ENCODE measurements at places on chromosomes 6 and 20. TPM values are rescaled to one million over a fixed set of nuclear protein-coding genes. Genes with fewer than 3 reads are reported as not detected.

- no peak for DNase-seq
Measured at GRCh38 chr6:143528164-143528811, 16.8 kb upstream of the FUCA2 start.

GRCh38 chr6:75090576-75090975, 115.3 kb downstream of the COL12A1 start:
- peak; percentile 77 for DNase-seq

DNA sequence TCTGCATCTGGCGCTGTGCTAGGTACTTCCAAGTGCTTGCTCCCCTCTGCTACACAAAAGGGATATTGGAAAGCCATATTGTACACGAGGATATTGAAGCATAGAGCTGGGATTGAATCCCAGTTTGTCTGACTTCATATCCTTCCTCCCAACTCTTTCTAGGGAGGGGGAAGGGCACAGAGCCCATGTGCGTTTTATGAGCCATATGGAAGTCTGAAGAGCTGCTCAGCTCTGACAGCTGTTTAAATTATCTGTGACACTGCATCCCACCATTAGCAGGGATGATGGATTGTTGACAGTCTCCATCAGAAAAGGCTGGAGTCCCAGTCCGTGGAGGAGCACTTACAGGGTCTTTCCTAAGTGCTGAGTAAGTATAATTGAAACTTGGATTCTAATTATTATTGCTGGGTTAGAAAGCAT, 18.4 kb downstream of the TIAM2 start:
- no peak for DNase-seq

- no peak for DNase-seq
Measured at GRCh38 chr20:52402514-52402913, 210.9 kb upstream of the ZFP64 start.

BACH2 gene
- 0.67 TPM for polyA plus RNA-seq

PARD6B gene
- 8.9 TPM for polyA plus RNA-seq

MEI4 gene
- polyA plus RNA-seq, result 0.09 TPM

CNKSR3 gene
- polyA plus RNA-seq, result 11.6 TPM

NFATC2 gene
- 6.7 TPM for polyA plus RNA-seq
